Sigmoid colon (tissue), 7 donors: ENCODE measurements at places on chromosomes 4 and X. TPM values are rescaled to one million over a fixed set of nuclear protein-coding genes. Genes with fewer than 3 reads are reported as not detected.

The CXCL8 gene
- total RNA-seq, result not detected

The IBSP gene
- not detected for total RNA-seq

The MCF2 gene
- total RNA-seq, result 0.14 TPM

The KLHL13 gene
- 12.3 TPM for total RNA-seq

The RAB40AL gene
- total RNA-seq, result 2.0 TPM

The WDR17 gene
- total RNA-seq, result 7.8 TPM

The TLR1 gene
- 8.7 TPM for total RNA-seq

The PRMT9 gene
- total RNA-seq, result 9.4 TPM

The NMU gene
- not detected for total RNA-seq

The USP17L17 gene
- total RNA-seq, result not detected

The USP17L27 gene
- not detected for total RNA-seq

The SPANXN3 gene
- total RNA-seq, result not detected

The RS1 gene
- not detected for total RNA-seq

The NAP1L3 gene
- 3.3 TPM for total RNA-seq

The LUZP4 gene
- not detected for total RNA-seq

The MAGEE1 gene
- total RNA-seq, result 1.4 TPM

The ABLIM2 gene
- 8.9 TPM for total RNA-seq

The USP17L29 gene
- not detected for total RNA-seq

The HPGDS gene
- 2.2 TPM for total RNA-seq

The TSPAN5 gene
- total RNA-seq, result 15.7 TPM

The TSPAN7 gene
- 15.6 TPM for total RNA-seq

The F9 gene
- total RNA-seq, result not detected

The NDST4 gene
- total RNA-seq, result 1.1 TPM

The FGFR3 gene
- total RNA-seq, result 0.41 TPM

The SNX25 gene
- total RNA-seq, result 37.1 TPM

The CD38 gene
- total RNA-seq, result 2.2 TPM
